ENCODE measurements at places on chromosomes 5 and 9.
A peak's percentile ranks its signal among the peaks of the same experiment; 100 is the strongest.

DNA sequence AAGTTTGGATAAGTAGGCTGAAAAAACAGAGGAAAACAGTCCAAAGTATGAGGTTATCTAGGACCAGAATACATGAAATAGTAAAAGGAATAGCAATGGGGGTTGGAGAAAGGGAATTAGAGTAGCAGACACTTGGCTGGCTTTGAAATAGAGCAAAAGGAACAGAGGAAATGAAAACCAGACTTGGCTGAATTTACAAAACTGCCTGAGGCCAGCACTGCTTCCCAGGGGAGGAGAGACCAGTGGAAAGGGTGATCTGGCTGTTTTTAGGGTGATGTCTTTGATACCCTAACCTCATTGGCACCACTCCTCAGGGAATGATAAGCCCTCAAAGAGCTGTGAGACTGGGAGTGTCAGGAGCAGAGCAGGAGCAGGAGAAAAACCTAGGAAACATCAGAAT lies 413.4 kb upstream of the SLC30A5 start:
- DNase-seq, result no peak

DNA sequence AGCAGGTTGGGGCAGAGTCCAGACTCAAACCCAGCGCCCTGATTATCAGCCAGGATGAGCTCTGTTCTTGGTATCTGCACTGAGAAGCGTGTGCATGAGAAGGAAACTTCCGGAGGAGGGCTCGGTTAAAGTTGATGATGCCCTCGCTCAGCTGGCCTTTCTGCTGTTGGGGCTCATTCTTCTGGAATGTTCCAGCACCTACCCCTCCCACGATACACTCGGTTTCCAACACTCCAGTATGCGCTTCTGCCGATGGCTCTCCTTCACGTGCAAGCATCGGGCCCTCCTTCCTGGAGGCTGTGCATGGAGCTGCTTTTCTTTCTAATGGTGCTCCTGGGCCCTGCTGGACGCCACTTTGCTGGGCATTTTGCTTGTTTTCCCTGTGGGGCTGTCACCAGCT lies 134.0 kb downstream of the RXRA start:
- DNase-seq, result no peak

DNA sequence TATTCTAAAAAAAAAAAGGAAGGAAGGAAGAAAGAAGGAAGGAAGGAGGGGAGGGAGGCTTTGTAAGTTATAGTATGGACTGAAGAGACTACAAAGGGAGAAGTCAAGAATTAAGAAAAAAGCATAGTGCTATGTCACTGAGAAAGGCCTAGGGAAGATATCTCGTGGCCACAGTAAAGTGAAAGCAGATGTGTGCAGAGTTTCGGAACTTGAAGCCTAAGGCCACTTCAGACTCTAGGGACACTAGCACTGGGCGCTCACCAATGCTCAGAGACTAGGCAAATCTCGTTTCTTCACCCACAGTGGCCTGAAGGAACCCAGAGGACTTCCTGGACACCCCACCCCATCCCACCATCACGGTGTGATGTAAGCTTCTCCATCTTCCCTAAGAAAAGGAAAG lies 181.4 kb upstream of the TRPM3 start:
- DNase-seq, result no peak

GRCh38 chr5:45262061-45262590 lies 434.1 kb downstream of the HCN1 start:
- DNase-seq, result no peak

- DNase-seq, result peak; percentile 85
Observed at GRCh38 chr5:177133096-177133852, at the start of gene NSD1. TSS of gene NSD1 (plus strand) at chr5:177133773. CDS start at chr5:177135104, 1,331 bp downstream.

GRCh38 chr9:98256756-98257155 lies 1.3 kb upstream of the TBC1D2 start:
- peak; percentile 63 for DNase-seq

DNA sequence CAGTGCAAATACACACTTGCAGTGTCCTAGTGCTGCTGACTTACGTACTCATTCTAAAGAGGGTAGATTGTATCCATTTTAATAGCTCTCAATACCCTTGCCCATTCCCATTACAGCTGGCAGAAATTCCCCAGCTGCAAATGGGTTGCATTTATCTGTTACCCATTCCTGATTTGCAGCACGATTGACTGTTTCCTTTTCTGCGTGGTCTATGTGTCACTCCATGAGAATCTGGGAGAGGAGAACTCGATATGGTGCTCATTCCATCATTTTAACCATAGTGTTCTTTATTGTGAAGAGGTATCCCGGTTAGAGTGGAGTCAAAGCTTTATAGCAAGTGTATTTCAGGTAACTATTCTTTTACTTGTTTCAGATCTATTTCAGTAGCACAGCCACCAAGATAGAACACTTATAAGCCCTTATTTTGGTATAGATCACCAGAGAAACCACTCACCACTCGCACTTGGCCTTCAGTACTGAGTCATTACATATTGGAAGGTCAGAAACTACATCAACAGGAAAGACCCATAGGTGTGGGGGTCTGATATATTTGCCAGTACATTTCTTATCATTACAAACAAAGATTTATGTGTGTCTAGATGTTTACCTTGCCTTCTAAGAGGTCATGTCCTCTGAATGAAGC lies 139.5 kb downstream of the MUSK start:
- DNase-seq, result no peak

DNA sequence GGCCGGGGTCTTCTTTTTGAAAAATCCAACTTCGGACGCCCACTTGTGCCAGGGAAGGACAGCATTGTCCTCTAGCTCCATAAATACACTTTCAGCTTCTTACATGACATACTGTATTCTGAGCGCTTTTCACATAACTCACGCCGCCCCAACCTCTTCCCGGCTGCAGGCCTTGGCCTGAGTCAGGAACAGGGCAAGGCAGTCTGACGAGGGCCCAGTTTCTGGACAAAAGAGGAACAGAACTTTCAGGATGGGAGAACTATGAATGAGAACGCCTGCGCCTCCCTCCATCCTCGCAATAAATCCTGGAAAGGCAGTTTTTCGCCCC lies 650 bp downstream of the DCTN4 start:
- no peak for DNase-seq

DNA sequence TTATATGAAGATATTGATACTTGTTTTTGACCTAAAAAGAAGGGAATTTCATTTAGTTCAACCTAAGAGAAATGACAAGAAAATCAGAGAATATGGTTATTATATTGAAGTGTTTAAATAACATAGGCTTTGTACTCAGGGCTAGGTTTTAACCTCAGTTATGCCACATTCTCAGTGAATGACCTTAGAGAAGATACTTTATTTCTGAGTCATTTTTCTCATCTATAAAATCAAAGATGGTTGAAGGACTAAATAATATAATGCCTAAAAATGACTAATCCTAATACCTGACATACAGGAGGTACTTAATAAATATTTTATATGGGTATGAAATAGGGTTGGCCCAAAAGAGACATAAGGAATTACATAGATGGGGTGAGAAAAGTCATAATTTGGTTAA lies 32.3 kb downstream of the DIMT1 start:
- no peak for DNase-seq

GRCh38 chr5:159668556-159668955 lies 247.7 kb upstream of the ADRA1B start:
- no peak for DNase-seq

GRCh38 chr9:28212979-28213378 lies 639.7 kb upstream of the C9orf72 start:
- no peak for DNase-seq

GRCh38 chr9:4009006-4009511 lies 290.8 kb downstream of the GLIS3 start:
- no peak for DNase-seq

GRCh38 chr9:108436448-108436847 lies 419.3 kb downstream of the ACTL7B start:
- no peak for DNase-seq
